ENCODE measurements at places on chromosomes 11 and 22.

DNA sequence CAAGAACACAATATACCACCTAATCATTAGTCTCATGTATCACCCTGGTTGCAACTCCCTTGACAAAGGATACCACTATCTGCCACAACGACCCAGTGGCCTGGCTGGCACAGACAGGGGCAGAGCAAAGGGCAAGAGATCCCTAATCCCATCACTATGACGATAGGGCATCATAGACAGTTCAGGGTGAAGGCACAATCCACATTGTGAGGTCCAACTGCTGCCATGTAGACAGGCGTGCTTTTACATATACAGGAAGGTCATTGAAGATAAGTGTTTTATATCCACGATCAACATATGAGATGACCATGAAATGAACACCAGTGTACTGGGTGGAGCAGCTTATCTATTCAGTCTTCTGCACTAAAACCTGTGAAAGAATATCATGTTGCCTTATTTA is 94.6 kb downstream of the IGLL1 start:
- H3K4me3 ChIP-seq = no peak overlapping the region
- no peak for DNase-seq
- no peak overlapping the region for H3K27ac ChIP-seq
- peaks cover 28% of the 10 kb centered on the region for H3K27me3 ChIP-seq

DNA sequence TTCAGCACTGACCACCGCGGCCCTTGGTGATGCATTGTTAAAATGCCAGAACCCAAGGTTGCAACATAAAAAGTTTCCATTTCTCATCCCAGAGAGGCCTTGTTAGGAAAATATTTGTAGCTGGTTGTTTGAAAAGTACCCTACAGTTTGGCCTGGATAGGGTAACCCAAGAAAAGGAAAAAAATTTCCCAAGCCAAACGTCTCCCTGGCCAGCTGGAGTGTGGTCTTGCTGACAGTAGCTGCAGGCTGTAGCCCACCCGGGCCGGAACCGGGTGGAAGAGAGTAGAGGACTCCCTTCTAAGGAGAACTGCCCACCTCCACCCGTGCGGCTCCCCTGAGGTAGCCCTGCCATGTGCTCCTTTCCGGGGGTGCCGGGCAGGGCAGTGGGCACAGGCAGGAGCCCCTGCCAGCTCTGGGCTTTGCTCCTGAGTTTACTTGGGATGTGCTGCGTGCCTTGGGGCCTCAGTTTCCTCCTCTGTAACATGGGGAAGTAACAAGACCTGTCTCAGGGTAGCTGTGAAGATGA is 38.5 kb downstream of the IGHMBP2 start:
- H3K27ac ChIP-seq = no peak overlapping the region
- DNase-seq = no peak
- peaks cover 2% of the 10 kb centered on the region for H3K4me1 ChIP-seq
- peaks cover 16% of the 10 kb centered on the region for H3K36me3 ChIP-seq
- H3K4me3 ChIP-seq = no peak overlapping the region
- H3K27me3 ChIP-seq = no peaks in the 10 kb centered on the region

- DNase-seq = no peak
- H3K4me3 ChIP-seq = no peak overlapping the region
- no peak overlapping the region for H3K27ac ChIP-seq
- no peaks in the 10 kb centered on the region for H3K27me3 ChIP-seq
Measured at GRCh38 chr11:72338741-72339140, 94.8 kb upstream of the PHOX2A start.

DNA sequence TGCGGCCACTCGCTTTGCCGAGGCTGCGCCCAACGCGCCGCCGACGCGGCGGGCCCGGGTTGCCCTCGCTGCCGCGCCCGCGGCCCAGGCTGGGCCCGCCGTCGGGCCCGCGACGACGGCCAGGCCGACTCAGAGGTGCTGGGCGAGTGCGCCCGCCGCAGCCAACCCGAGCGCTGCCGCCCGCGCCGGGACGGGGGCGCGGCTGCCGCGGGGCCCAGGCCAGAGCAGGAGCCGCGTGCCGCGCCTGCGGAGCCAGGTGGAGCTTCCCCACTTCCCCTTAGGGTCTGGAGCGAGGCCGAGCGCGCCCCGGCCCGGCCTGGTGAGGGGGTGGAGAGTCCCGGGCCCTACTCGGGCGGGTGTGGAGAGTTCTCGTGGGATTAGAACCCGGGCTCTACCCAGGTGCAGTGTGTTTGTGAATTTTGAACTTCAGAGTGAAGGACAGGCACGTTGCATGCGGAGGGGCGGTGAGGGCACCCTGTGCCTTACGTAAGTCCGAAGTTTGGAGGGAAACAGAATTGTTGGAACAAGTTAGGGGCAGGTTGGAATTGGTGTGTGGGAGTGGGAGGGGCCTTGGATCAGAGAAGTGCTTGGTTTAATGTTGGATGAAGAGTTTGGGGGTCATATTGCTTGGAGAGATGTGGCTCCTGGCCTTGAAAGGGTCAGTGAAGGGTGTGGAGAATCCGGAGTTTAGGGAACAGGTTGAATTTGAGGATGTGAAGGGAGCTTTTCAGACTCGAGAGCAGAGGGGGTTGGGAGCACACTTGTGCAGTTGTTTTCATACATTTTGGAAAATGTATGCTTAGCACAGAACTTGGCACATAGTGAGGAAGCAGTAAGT is 697 bp downstream of the RNF169 start:
- H3K27ac ChIP-seq = peak overlapping the region; percentile 82
- H3K4me3 ChIP-seq = peak overlapping the region; percentile 88
- H3K36me3 ChIP-seq = peaks cover 12% of the 10 kb centered on the region

- DNase-seq = no peak
- H3K27me3 ChIP-seq = peaks cover 9% of the 10 kb centered on the region
- H3K4me3 ChIP-seq = no peak overlapping the region
- no peaks in the 10 kb centered on the region for H3K4me1 ChIP-seq
- H3K27ac ChIP-seq = no peak overlapping the region
- no peaks in the 10 kb centered on the region for H3K36me3 ChIP-seq
Measured at GRCh38 chr22:44357966-44358465, 45.3 kb upstream of the SHISAL1 start.

- H3K36me3 ChIP-seq = no peaks in the 10 kb centered on the region
- no peaks in the 10 kb centered on the region for H3K27me3 ChIP-seq
- no peak overlapping the region for H3K27ac ChIP-seq
- no peaks in the 10 kb centered on the region for H3K4me1 ChIP-seq
- H3K4me3 ChIP-seq = no peak overlapping the region
- DNase-seq = no peak
Measured at GRCh38 chr11:88744140-88744539, 321.6 kb downstream of the GRM5 start.

DNA sequence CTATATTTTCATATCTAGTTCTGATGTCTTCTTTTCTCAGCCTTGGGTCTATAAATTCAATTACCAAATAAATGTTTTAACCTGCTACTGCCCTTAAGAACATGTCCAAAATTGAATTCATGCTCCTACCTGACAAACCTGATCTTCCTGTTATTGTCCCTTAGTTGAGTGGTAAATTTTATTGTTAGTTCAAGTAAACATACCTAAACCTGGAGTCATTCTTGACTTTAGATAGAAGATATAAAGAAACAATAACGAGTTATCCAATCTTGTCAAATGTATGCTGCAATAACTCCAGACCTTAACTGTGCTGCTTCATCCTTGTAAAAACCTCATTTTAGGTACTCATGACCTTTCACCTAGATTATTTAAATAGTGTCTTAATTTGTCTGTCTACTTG is 34.6 kb upstream of the SC5D start:
- H3K27me3 ChIP-seq = peaks cover 64% of the 10 kb centered on the region
- no peaks in the 10 kb centered on the region for H3K4me1 ChIP-seq
- DNase-seq = no peak

- peaks cover 58% of the 10 kb centered on the region for H3K4me1 ChIP-seq
- H3K36me3 ChIP-seq = peaks cover 50% of the 10 kb centered on the region
- H3K4me3 ChIP-seq = peak overlapping the region; percentile 97
- peak overlapping the region; percentile 97 for H3K27ac ChIP-seq
- H3K27me3 ChIP-seq = no peaks in the 10 kb centered on the region
Measured at GRCh38 chr11:67406969-67407687, 3.2 kb downstream of the TBC1D10C start.

GRCh38 chr11:100905684-100906083 is 218.6 kb downstream of the ARHGAP42 start:
- no peaks in the 10 kb centered on the region for H3K36me3 ChIP-seq
- H3K4me3 ChIP-seq = no peak overlapping the region
- no peak overlapping the region for H3K27ac ChIP-seq
- H3K4me1 ChIP-seq = no peaks in the 10 kb centered on the region

DNA sequence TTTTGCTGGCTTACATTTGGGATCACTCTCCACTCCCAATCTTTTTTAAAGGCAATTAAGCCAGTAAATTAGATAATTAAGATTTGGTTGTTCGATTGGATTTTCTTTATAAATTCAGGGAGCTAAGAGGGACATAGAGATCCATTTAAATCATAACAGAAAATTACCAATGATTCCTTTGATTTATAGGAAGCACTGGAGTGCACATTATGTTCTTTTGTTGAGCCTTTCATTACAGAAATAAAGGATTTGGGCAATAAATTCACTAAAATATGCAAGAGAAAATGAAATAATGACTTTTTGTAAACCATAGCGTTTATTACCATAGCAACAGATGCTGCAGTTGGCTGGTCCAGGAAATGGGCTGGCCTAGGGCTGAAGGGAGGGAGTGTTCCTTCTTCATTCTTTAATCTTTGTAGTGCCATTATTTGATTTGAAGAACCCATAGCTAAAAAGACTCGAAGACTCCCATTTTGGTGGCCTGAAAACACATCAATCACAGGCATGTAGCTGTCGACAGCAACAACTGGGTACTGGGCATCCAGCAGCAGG is 73.0 kb downstream of the C2CD3 start:
- no peak overlapping the region for H3K27ac ChIP-seq
- no peak for DNase-seq
- no peaks in the 10 kb centered on the region for H3K27me3 ChIP-seq

DNA sequence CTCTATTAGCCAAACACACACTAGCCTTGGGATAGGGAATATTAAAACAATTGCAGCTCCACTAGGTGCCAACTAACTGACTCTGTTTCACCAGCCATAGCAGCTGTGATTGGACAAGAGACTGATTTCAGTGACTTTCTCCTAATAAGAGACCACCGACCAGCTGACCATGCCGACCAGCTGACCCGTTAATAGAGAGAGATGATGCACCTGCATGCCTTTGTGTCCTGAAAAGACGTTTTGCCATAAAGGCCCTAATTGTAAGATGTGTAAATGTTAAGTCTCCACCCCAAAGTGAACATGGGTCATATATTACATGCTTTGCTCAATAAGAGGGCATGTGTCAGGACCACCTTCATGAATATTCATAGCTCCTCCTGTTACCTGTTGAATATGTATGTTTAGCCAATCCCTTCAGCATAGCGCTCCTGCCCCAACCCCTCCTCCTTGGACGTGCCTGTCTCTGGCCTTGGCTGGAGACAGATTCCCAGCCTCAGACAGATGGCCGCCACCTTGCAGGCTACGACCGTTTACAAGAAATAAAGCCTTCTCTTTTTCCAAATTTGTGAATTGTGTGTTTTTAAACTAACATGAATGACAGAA is 1.3 kb upstream of the NADSYN1 start:
- H3K36me3 ChIP-seq = peaks cover 42% of the 10 kb centered on the region
- H3K27me3 ChIP-seq = no peaks in the 10 kb centered on the region
- H3K4me3 ChIP-seq = peak overlapping the region; percentile 89
- peaks cover 49% of the 10 kb centered on the region for H3K4me1 ChIP-seq

DNA sequence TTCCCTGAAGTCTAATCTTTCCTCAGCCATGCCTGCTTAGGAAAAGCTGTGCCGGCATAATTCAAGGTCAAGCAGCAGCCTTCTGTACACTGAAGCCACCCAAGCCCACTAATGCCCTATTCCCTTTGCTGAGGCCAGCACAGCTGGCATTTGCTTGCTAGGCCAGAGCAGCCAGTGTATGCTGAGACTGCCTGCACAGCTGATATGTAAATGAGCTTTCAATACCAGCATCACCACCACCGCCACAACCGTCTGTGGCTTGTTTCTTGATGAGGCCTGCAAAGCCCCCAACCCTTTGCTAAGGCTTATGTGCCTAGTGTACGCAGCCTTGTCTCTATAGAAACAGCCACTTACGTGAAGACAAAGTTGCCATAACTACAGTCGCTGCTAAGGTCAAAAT is 56.3 kb upstream of the TNRC6B start:
- no peak for DNase-seq
- H3K4me3 ChIP-seq = no peak overlapping the region
- H3K27ac ChIP-seq = no peak overlapping the region
- peaks cover 25% of the 10 kb centered on the region for H3K4me1 ChIP-seq
- H3K27me3 ChIP-seq = no peaks in the 10 kb centered on the region

- DNase-seq = no peak
- H3K27ac ChIP-seq = peak overlapping the region; percentile 99
- H3K4me3 ChIP-seq = peak overlapping the region; percentile 96
Measured at GRCh38 chr11:65135633-65136145, 1.4 kb upstream of the SYVN1 start.

- peaks cover 3% of the 10 kb centered on the region for H3K27me3 ChIP-seq
- no peaks in the 10 kb centered on the region for H3K36me3 ChIP-seq
- H3K4me1 ChIP-seq = no peaks in the 10 kb centered on the region
- no peak for DNase-seq
- H3K4me3 ChIP-seq = no peak overlapping the region
Measured at GRCh38 chr22:21745948-21746347, 10.4 kb upstream of the YPEL1 start.

GRCh38 chr11:1933416-1934334 is 13.5 kb upstream of the MRPL23 start:
- DNase-seq = no peak
- H3K27ac ChIP-seq = no peak overlapping the region

GRCh38 chr11:67356864-67357561 is 3.7 kb upstream of the POLD4 start:
- peak overlapping the region; percentile 10 for H3K4me3 ChIP-seq
- H3K4me1 ChIP-seq = peaks cover 28% of the 10 kb centered on the region
- peak overlapping the region; percentile 77 for H3K27ac ChIP-seq
- H3K27me3 ChIP-seq = peaks cover 19% of the 10 kb centered on the region
- DNase-seq = peak; percentile 59
- no peaks in the 10 kb centered on the region for H3K36me3 ChIP-seq

DNA sequence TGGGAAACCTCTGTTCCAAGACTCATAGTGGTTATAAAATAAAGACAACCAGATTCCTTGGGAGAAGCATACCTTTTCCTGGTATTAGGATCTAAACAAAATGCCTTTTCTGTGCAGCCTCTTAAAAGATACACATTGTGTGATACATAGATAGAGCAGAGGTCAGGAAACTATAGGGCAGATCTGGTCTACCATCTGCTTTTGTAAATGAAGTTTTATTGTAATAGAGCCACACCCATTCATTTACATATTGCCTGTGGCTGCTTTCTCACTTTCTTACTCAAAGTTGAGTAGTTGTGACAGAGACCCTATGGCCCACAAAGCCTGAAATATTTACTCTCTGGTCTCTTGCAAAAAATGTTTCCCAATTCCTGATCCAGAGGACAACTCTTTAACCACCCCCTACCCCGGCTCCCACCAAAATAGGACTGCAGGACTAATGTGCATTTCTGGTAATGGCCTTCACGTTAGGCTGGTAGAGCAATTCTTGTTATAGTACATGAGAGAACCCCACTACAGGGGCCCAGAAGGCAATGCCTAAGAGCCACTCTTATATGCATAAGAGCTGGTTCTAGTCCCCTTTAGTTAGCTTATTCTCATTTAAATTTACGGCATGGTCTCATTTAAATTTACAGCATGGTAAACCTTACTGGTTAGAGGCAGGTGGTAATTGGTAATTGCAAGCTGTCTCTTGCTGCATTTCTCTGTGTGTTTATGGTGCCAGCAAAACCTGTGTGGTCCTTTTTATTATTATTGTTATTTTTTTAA is 76.8 kb upstream of the YWHAH start:
- H3K36me3 ChIP-seq = peaks cover 17% of the 10 kb centered on the region
- no peak for DNase-seq
- peaks cover 4% of the 10 kb centered on the region for H3K4me1 ChIP-seq
- no peak overlapping the region for H3K4me3 ChIP-seq
- H3K27me3 ChIP-seq = no peaks in the 10 kb centered on the region

- H3K4me1 ChIP-seq = no peaks in the 10 kb centered on the region
- no peak for DNase-seq
- H3K27me3 ChIP-seq = peaks cover 2% of the 10 kb centered on the region
- H3K4me3 ChIP-seq = no peak overlapping the region
- no peaks in the 10 kb centered on the region for H3K36me3 ChIP-seq
Measured at GRCh38 chr11:27423125-27423524, 49.5 kb downstream of the LGR4 start.

Data from activated T-helper 2 cell treated with anti-CD3 and anti-CD28 coated beads, Interferon-gamma antibody, Interleukin-2, Interleukin-4, amounts not matched to agents 10 μg/mL and 5 μg/mL and 100 μg/mL, durations not matched to agents 14 hours and 24 hours and 36 hours (primary cell).